ENCODE measurements at places on chromosomes 13 and 19. TPM values are rescaled to one million over a fixed set of nuclear protein-coding genes. Genes with fewer than 3 reads are reported as not detected.

NCR1 gene
- total RNA-seq = not detected

NALCN gene
- 6.0 TPM for total RNA-seq

- peaks cover 4% of the 10 kb centered on the region for H3K4me1 ChIP-seq
- H3K27me3 ChIP-seq = no peaks in the 10 kb centered on the region
- H3K27ac ChIP-seq = no peak overlapping the region
- H3K4me3 ChIP-seq = no peak overlapping the region
- H3K36me3 ChIP-seq = peaks cover 24% of the 10 kb centered on the region
Measured at GRCh38 chr19:48986211-48986610, 6.9 kb downstream of the GYS1 start.

DNA sequence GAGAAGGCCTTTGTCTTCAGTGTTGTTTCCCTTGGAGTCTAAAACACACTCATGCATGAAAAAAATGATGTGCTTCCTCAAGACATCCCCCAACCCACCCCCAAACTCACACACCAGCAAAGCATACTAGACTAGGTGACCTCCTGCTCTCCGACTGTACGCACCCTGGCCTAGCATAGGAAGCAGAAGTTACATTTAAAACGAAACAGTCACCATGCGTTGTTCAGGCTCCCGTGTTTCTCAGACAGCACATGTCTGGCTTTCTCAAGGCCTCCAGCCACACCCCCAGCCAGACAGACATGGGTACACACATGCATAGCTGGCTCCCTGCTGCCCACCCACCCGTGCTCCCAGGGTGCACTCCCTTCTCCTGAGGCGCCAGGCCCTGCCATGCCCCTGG lies 28.7 kb upstream of the C1QTNF9 start:
- no peak for DNase-seq
- H3K4me1 ChIP-seq = no peaks in the 10 kb centered on the region
- no peaks in the 10 kb centered on the region for H3K36me3 ChIP-seq
- H3K4me3 ChIP-seq = no peak overlapping the region
- H3K27me3 ChIP-seq = no peaks in the 10 kb centered on the region

DNA sequence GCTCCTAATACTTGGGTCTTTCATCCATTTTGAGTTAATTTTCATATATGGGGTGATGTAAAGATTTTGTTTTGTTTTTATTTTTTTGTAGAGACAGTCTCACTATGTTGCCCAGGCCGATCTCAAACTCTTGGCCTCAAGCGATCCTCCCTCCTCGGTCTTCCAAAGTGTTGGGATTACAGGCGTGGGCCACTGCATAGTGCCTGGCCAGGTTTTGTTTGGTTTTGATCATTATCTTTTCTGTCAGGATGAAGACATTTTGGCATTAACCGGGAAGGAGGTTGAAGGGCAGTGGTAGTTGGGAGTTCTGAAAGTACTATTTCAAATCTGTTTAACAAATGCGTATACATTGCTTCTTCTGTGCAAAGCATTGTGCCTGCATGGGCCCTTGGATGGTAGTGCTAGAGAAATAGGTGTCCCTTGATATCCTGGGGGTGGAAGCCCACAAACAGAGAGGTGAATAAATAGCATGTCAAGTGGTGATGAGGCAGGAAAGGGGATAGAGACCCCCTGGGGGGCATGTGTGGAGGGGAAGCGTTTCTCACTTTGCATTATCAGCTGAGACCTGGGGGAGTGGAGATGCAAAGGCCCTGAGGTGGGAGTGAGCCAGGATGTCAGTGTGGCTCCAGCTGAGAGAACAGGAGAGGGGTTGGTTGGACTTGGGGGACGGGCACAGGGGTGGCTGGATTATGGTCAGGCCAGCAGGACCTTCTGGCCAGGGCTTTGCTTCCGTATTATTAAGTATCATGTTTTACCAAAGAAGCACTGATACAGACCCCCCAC lies 41.4 kb downstream of the GATAD2A start:
- no peaks in the 10 kb centered on the region for H3K36me3 ChIP-seq
- no peak for DNase-seq
- no peak overlapping the region for H3K4me3 ChIP-seq
- no peaks in the 10 kb centered on the region for H3K27me3 ChIP-seq

- no peaks in the 10 kb centered on the region for H3K36me3 ChIP-seq
- no peaks in the 10 kb centered on the region for H3K4me1 ChIP-seq
- peak overlapping the region; percentile 64 for H3K27ac ChIP-seq
- H3K27me3 ChIP-seq = no peaks in the 10 kb centered on the region
- DNase-seq = no peak
Measured at GRCh38 chr13:112958127-112958989, 10.7 kb upstream of the MCF2L start.

FUT6 gene
- not detected for total RNA-seq

DNA sequence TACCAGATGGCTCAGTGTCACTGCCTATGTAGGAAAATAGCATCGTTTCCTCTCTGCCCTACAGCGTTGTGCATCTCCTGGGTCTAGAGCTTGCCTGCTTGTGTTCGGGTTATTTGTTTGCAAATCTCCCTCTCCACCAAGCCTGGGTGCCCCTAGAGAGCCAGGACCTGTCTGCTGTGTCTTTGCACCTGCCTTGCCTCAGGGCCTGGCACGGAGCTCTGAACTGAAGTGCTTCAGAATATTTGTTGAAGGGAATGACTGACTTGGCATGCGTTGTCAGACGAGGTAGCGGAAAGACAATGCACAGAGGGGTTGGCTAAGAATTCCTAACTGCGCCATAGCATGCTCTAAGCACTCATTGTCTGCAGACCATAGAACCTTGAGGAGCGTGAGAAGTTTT lies 263.4 kb downstream of the FGF9 start:
- no peaks in the 10 kb centered on the region for H3K4me1 ChIP-seq
- no peak for DNase-seq
- no peaks in the 10 kb centered on the region for H3K36me3 ChIP-seq
- no peaks in the 10 kb centered on the region for H3K27me3 ChIP-seq
- no peak overlapping the region for H3K4me3 ChIP-seq
- H3K27ac ChIP-seq = no peak overlapping the region

Measured in tibial nerve (tissue), 4 donors.